ENCODE measurements at places on chromosomes 16 and 17.

DNA sequence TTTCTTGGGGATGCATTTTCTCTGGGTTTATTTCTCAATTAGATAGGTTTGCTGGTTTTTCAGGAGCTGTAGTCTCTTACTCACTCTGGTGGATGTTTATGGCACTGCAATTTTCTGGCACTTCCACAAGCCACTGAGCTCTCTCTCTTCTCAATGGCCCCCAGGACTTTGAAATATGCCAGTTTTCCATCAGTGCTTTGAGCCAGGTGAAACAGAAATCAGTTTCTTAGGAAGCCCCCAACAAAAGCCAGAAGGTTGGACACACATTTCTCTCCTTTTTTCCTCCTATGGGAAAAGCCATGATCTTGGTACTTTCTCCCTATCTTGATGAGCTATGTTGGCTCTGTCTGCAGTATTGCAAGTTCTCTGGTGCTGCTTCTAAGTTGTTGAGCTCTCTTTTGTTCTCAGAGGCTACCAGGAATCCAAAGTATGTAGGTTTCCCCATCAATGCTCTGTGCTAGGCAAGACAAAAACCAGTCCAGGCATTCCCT is 90.7 kb upstream of the SMIM36 start:
- DNase-seq, result no peak

DNA sequence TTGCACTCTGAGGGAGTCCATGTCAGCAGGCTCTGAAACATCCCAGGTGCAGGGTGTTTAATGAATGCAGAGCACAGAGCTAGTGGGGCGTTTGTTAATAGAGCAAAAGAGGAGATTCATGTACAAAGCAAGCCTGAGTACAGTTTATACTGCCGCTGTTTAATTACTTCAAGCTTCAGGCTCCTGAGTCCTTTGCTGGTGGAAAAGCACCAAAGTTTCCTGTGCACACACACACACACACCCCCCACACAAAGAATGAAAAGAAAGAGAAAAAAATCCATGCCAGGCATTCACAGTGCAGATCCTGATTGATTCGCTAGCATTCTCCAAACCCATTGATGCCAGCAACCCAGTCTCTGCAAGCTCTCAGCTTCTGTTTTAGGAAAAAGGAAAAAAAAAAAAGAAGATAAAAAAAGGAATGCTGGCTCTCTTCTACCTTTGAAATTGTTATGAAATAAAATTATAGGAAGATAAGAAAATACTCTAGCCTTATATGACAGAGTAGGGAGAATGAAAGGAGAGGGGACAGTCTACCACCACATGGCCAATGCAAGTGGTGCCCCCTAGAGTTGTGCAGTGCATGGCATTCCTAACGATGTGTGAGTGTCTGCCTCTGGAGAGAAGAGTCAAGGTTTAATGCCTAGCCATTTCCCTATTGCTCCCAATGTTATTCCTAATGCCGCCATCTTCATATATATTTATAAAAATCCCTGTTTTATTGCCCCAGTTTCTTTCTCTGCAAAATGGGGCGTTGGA is 216.5 kb downstream of the TMEM114 start:
- DNase-seq, result no peak

DNA sequence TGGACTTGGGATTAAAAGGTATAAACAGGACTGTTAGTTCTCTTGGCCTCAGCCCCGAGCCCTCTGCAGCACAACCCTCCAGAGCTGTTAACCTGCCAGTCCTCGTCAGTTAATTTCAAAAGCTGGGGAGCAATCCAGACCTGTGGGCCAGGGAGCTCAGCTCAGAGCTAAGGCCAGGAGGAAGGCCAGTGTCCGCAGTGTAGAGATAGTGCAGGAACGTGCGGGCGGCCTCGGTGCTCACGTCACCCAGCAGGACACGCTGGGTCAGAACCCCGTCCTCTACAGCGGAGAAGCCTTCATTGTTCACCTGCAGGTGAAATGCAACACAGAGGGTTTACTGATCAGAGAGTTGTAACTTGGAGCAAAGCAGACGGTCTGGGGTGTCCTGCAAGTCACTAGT is 15.4 kb upstream of the NLRC3 start:
- no peak for DNase-seq

- DNase-seq, result no peak
Measured at GRCh38 chr17:57477522-57478362, 221.4 kb downstream of the MSI2 start.

- no peak for DNase-seq
Measured at GRCh38 chr17:83127431-83128160, 48.2 kb downstream of the METRNL start.

DNA sequence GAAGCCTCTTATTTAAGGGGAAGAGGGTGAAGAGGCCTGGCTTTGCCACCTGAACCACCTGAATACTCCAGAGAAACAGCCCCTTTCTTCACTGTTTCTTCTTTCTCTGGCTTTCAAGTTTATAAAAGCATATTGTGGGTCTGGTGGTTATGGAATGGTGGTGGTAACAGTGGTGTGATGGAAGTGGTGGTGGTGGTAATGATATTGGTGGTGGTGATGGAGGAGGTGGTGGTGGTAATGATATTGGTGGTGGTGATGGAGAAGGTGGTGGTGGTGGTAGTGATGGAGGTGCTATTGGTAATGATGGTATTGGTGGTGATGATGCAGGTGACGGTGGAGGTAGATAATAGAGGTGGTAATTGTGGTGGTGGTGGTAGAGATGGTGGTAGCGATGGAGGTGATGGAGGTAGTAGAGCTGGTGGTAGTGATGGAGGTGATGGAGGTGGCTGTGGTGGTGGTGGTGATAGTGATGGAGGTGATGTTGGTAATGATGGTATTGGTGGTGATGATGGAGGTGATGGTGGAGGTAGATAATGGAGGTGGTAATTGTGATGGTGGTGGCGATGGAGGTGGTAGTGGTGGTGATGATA is 14.1 kb upstream of the C1QL1 start:
- DNase-seq, result no peak

DNA sequence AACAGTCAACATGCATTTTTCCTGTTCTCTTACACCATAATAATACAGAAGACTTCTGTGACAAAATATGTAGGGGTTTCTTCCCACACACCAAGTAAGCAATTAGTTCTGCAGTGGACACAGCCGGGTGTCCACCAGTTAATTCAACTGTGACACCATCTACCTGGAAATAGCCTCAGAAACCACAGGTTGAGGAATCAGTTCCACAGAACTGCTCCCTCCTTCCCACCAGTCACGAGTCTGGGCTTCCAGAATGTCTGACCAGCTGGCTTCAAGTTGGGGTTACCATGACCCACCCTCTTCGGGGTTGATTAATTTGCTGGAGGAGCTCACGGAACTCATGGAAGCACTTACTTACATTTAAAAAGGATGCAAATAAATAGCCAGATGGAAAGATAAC is 13.6 kb upstream of the CCL5 start:
- no peak for DNase-seq

DNA sequence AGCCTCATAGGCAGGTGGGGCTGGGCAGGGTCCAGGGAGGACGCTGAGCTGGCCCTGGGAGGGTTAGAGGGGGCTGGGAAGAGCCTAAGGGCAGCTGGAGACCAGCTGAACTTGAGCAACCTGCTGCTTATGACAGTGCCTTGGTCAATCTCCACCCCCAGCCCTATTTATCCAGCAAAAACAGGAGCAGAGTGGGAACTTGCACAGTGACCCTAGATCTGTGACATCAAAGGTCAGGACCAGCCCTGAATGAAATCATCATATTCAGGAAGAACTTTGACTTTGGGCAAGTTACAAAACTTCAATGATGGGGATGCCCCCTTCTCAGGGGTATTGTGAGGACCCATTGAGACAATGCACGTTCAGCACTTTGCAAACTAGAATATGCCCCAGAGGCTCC is 9.4 kb downstream of the CD300LF start:
- no peak for DNase-seq

DNA sequence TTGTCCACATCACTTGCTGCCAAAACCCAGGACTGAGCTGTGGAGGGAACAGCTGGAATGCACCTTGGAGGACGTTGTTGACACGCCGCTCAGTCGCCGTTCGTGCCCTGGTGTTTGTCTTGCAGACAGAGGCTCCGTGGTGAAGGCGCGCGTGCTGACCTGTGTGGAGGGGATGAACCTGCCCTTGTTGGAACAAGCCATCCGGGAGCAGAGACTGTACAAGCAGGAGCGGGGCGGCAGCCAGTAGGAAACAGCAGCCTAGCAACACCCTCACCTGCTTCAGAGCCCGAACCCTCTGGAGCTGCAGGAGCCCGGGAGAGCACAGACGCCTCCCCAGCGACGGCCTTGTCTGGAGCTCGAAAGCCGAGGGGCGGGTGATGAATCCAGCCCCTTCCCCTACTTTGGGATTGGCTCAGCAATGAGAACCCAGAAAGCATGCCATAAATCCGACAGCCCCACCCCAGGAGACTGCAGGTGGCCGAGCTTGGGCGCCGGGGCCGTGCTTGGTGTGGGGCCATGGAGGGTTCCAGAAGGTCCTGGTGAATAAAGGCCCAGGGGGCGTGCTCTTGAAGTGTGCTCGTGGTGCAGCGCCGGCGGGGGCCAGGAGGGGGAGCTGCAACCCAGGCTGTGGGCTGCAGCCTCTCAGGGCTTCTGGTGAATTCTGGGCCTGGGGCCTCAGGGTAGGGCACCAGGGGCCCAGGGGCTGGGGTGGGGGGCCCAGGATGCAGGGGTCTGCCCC is 470 bp upstream of the CDK3 start:
- no peak for DNase-seq

DNA sequence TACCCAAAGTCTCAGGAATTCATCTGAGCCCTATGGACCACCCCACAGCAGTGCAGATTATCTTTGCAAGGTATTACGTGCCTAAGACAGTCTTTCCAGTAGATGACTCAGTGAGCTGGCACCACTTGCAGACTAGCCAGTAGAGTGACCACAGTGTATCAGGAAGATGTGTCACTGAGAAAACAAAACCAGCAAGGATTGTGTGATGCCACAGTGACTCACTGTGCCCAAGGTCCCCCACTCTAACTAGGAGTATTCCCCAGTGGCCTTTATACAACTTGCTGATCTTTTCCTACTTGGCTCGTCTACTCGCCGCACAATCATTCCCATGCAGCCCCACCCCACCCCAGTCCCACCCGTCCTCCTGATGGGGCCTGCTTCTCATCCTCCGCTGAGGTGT is 26.8 kb upstream of the PRKCA start:
- DNase-seq, result no peak

DNA sequence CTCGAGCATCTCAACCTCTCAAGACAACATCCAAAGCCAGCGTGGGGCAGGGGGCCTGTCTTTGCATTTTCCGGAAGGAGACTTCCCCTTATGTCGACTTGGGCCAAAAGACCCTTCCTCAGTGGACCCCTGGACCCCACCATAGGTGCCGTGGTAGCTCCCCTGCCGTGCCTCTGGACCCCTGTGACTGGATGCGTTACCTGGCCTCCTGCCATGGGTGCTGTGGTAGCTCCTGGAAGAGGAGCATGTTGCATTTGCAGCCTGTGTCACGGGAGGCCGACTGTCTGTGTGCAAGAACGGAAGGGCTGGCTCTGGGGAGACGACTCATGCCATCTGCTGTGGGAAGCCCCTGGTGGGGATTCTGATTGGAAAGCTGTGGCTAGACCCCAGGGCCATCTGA is 130.1 kb downstream of the FOXL1 start:
- peak; percentile 60 for DNase-seq

DNA sequence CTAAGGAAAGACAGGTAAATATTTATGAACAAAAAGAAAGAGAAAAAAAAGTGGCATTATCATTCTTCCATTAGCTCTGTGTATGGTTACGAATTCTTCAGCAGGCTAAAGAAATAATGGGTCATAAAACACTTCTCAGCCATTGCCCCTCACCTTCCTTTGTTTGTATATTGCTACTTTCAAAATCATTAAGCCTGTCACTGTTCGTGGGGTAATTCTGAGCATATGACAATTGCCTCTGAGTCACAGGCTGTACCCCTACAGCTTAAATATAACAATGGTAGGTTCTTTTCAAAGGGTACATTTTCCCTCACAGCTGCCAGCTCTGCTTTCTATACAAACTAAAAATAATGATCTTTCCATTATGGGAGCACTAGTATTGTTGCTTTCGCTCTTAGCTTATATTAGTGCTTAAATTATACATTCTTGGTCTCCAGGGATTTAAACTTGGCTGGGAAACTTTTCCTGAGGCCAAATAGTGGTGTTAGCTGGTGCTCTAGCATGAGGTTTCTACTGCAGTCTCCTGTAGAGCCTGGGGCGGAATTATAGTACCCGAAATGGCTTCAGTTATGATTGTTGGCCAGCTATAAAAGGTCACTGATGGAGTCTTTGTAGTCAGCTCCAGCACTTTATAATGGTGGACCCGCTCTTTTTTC is 74.7 kb upstream of the CDH11 start:
- DNase-seq, result no peak

DNA sequence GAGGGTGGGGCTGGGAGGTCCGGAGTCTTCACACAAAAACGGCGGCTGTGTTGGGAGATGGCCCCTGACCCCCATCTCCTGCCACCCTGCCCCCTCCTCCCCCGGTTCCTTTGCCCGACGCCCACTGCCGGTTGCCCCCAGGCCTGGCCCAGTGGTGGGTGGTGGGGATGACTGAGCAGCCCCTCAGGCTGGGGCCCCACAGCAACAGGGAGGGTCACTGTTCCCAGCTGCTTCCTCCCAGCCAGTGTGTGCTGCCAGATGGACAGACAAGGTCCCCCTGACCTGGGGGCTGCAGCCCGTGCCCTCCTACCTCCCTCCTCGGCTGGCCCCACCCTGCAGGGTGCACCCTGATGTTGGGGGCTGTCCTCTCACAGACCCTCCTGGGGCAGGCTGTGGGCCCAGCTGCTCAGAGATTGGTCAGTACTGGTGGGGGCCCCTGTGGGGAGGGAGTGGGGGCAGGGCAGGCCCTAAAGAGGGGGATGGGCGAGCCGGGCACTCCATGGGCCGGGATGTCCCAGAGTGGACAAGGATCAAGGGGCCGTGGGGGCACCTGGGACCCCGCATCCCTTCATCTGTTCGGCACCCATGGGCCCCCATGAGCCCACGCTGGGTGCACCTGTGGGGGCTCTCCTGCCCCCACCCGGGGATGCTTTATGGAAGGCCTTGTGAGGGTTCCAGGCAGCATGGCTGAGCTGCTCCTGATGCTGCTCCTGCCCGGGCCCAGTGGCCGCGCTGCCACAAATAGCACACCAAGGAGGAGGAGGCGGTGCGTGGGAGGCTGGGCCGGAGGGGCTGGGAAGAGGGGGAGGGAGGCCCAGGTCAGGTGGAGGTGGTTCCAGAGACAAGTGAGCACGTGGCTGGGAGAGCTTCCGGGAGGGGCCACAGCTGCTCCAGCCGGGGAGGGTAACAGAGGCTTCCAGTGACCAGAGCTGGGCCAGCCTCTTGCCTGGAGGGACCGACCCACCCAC is 5.1 kb downstream of the C1QTNF8 start:
- no peak for DNase-seq

GRCh38 chr16:1571012-1571671 is 37.7 kb downstream of the TMEM204 start:
- DNase-seq, result no peak

Data from tibial artery (tissue), 4 donors.